ENCODE measurements at places on chromosomes 3 and 15.

DNA sequence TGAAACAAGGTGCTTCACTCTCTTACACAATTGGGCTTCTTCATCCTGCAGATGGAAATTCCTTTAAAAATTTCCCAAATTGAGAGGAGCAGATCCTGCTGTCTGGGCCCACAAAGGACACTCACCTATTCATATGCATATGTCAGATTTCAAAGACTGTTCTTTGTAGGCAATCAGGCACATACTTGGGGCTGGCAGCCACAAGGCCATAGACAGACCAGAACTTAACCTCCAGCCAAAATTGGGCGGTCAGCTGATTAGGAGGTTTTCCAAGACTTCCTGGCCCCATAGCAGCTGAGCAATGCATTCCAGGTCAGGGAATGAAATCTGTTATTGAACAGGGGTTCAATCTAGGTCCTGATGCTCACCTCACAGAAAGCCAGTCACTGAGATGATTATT, 15.0 kb upstream of the HPS3 start:
- DNase-seq: no peak

GRCh38 chr15:90261811-90262210, 3.7 kb upstream of the NGRN start:
- DNase-seq: no peak

DNA sequence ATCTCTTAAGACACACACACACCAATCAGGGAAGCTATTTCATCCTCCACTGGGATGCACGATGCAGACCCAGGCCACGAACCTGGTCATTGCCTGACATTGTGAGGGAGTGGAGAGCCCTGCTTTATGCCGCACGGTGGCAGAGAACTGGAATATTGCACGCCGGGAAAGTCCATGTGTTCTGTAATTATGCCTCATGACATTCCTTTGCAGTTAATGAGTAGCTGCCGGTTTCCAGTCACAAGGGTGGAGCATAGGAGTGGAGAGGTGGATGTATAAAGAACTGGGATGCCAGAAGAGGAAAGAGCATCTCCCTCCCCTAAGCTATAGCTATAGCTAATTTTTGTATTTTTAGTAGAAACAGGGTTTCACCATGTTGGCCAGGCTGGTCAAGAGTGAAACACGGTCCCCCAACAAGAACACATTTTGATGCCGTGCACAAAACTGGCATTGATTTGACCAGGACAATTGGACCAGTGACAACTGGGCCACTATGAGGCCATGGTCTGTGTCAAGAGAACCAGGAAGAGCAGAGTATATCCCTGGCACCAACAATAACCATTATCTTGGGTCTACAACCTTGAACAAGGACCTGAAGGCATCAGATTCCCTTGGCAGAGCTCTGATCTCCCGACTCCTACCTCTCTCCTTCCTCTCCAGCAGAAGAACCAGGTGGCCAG, 51.4 kb downstream of the SH3BP5 start:
- no peak for DNase-seq

DNA sequence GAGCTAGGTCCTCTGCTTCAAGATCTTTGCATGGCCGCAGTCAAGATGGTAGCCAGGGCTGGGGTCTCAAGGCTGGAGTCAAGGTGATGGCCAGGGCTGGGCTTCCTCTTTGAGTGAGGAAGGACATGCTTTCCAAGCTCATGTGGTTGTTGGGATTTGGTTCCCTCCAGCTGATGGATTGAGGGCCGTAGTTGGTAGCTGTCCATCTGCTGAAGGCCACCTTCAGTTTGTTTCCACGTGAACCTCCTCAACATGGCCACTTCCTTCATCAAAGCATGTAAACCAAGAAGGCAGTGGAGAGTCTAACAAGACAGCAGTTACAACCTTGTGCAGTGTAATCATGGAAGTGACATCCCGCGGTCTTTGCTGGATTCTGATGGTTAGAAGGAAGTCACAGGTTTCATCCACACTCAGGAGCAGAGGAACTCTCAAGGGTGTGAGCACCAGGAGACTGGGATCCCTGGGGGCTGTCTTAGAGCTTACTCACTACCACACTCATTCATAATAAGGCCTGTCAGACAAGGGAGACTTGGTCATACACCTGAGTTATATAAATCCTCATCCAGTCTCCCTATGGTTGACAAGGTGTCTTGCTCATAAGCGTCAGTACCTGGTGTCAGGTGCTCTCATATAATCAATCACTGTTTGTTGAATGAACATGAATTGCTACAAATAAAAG, 42.1 kb downstream of the ABHD5 start:
- DNase-seq: no peak

GRCh38 chr15:69706353-69707097, 253.9 kb downstream of the RPLP1 start:
- no peak for DNase-seq

GRCh38 chr15:88661761-88662556, 23.1 kb downstream of the ISG20 start:
- DNase-seq: no peak

GRCh38 chr15:90042356-90042755, 41.2 kb downstream of the ZNF710 start:
- DNase-seq: no peak

DNA sequence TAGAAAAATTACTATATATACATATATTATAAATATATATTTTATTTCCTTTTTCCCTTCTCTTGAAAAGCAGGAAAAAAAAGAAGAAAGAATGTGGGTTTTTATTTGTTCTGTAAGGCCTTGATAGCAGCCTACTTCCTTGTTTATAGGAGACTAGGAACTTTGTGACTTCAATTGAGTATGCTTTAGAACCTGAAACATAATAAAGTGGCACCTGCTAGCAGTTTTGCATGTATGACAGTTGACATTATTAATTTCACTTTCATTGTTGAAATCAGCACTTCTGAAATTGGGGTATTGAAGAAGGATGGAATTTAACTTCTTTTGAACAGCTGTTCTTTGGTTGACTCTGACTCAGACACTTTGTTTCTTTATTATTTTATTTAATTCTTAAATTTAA, 56.9 kb downstream of the GLCE start:
- DNase-seq: no peak

GRCh38 chr3:31114929-31115283, 220.4 kb upstream of the GADL1 start:
- no peak for DNase-seq

DNA sequence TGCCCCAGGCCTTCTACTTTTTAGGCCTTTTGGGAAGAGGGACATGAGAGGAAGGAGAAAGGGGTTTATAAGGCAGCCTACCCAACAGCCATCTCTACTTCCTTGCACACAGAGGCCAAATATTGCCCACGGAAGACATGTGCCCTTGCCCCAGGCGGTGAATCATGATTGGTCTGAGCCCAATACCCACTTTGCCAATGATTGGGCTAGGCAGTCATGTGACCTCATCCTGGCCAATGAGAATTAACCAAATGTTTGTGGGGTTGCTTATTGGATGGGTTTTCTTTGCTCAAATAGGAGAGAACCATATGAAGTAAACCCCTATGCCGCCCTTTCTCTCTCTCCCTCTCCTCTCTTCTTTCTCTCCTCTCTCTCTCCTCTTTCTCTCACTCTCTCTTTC, 42.2 kb upstream of the ATP1B3 start:
- no peak for DNase-seq

DNA sequence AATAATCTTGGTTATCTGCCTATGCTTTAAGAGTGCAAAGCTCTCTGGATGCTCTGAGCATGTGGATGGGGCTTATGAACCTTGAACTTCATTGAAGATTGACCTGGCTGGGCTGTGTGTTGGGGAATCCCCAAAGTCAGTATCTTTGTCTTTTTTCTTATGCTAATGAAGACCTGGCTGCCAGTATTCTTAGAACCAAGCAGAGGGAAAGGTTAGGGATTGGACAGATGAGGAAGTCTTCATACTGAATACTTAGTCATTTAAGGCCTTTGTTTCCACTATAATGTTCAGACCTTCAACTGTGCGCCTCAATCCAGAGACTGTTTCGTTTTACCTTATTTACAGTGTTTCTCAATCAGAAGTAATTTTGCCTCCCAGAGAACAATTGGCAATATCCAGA, 42.5 kb upstream of the CMTM7 start:
- DNase-seq: no peak

- DNase-seq: no peak
Measured at GRCh38 chr15:57720867-57721266, 14.4 kb downstream of the POLR2M start.

DNA sequence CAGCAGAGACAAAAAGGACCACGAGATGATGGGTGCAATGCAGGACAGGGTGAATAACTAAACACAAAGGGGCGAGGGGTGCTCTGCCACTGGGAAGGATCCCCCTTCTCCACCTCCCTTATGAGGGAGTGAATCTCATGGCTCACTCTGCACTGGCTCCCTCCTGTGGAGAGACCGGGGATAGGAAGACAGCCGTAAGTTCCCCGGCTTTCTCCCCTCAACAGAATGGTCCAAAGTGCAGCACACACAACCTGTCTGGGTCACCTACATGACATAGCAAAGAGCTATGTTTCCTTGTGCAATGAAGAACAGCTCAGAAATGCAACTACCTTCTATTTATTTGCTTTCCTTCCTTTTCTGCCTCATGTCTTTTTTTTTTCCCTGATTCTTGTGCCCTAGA, 7.8 kb upstream of the ACSBG1 start:
- no peak for DNase-seq

DNA sequence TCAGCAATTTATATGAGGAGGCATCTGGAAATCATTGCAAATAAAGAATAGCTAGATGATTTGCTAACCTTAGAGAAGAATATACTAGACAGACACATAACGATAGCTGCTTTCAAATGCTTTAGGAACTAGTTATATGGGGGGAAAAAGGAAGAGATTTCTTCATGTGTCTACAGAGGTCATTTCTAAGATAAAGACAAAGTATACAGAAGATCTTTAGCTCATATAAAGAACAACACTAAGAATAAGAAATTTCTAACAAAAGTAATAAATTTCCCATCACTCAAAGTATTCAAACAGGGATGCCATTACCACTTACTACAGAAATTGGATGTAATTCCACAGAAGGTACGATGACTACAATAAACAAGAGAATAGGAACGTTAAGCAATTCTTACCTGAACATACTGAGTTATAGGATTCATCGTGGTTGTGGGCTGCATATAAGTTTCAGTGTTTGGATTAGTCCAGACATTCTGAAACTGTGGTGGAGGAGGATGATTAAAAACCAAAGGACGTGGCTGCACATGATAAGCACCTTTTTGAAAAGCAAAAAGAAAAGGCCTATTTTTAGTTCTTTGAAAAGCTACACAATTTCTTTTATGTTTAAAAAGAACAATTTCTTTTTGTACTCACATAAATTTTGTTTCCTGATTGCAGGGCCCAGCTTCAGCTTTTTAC, 8.7 kb downstream of the DAZL start:
- no peak for DNase-seq

- no peak for DNase-seq
Measured at GRCh38 chr3:111081008-111081545, 9.5 kb downstream of the NECTIN3 start.

- DNase-seq: no peak
Measured at GRCh38 chr15:44286814-44287452, 1.6 kb upstream of the GOLM2 start.

- DNase-seq: no peak
Measured at GRCh38 chr3:149373235-149374125, 4.0 kb downstream of the TM4SF1 start.

GRCh38 chr3:19934098-19934566, at the start of gene EFHB:
TSS of gene EFHB (minus strand) at chr3:19934217. CDS start at chr3:19934018, 199 bp downstream.
- DNase-seq: peak; percentile 71

DNA sequence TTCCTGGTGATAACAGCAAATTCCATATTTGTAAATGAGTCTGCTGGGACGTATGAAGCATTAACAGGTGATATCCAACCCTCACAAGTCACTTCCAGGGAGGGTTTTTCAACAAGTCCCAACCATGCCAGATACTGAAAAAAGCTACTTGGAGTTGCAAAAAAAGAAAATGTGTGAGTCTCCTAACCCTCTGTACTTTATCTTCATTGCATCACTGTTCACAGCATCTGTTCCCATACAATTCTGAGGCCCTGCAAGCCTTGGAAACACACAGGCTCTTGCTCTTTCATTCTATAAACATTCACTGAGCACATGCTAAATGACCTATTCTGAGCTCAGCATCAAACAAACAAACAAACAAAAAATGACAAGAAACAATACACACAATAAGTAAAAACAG, 120.8 kb downstream of the RFTN1 start:
- DNase-seq: no peak

GRCh38 chr3:117019082-117019713, 309.6 kb downstream of the TUSC7 start:
- peak; percentile 81 for DNase-seq

DNA sequence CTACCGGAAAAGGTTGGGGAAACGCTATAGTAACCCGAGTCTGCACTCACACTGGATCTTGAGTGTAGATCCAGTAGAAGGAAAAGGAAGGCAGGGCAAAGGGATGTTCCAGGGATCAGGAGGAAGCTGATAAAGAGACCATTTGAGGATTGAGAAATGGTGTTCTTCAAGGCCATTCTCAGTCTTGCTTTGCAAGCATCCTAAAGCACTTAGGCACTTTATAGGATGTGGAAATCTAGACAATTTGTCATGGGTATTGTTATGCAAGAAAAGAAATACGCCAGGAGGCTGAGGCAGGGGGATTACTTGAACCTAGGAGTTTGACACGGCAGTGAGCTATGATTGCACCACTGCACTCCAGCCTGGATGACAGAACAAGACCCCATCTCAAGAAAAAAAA, 13.2 kb upstream of the SCAMP5 start:
- DNase-seq: no peak

GRCh38 chr15:25876231-25877140, 13.4 kb upstream of the ATP10A start:
- no peak for DNase-seq

DNA sequence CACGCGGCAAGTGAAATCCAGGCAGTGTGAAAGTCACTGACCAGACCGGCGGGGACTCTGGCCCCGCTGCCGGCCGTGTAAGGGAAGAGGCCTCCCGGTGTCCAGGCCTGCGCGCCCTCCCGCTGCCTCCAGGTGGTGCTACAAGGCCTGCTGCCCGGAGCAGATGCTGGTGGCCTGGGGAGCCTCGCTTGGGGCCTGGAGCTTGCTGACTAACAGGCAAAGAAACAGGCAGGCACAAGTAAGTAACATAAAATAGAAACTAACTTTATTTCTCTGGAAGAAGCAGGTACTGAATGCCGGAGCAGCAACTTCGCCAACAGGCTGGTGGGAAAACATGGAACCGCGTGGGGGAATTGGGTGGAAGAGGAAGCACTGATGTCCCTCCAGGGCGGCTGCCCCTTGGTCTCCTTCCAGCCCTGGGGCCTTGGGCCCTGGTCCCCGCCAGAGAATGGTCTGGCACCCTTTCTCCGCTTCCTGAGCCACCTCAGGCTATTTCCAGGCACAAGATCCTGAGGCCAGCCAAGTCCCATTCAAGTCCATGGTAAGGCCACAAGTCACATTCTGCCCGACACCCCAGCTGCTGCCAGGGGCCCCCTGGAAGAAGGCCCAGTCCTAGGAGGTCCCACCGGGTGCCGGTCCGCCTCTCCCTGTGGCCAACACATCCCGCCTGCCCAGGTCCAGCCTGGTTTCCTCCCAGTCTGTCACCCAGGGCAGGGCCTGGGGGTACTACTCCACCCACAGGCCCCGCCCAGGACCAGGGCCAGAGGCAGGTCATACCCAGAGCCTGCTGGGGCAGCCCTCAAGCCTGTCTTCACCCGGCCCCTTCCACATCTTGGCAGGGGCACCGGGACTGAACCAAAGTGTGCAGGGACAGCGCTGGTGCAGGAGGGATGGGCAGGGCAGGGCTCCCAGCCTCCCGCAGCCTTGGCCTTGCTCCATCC, 45.0 kb downstream of the TNK2 start:
- no peak for DNase-seq

GRCh38 chr3:73148206-73148605, 86.7 kb downstream of the EBLN2 start:
- DNase-seq: peak; percentile 7
